ENCODE measurements at places on chromosomes 7 and 10.
A peak's percentile ranks its signal among the peaks of the same experiment; 100 is the strongest.

- peak; percentile 59 for DNase-seq
These were observed at the start of gene PFKP for GRCh38 chr10:3067118-3067858. Gene PFKP, plus strand, starts transcription at chr10:3067548. Its CDS starts 48 bp downstream, at chr10:3067596.

GRCh38 chr7:2468227-2468626, 8.0 kb downstream of the GRIFIN start:
- DNase-seq = no peak

GRCh38 chr10:71331736-71332135, 12.7 kb downstream of the SLC29A3 start:
- no peak for DNase-seq

DNA sequence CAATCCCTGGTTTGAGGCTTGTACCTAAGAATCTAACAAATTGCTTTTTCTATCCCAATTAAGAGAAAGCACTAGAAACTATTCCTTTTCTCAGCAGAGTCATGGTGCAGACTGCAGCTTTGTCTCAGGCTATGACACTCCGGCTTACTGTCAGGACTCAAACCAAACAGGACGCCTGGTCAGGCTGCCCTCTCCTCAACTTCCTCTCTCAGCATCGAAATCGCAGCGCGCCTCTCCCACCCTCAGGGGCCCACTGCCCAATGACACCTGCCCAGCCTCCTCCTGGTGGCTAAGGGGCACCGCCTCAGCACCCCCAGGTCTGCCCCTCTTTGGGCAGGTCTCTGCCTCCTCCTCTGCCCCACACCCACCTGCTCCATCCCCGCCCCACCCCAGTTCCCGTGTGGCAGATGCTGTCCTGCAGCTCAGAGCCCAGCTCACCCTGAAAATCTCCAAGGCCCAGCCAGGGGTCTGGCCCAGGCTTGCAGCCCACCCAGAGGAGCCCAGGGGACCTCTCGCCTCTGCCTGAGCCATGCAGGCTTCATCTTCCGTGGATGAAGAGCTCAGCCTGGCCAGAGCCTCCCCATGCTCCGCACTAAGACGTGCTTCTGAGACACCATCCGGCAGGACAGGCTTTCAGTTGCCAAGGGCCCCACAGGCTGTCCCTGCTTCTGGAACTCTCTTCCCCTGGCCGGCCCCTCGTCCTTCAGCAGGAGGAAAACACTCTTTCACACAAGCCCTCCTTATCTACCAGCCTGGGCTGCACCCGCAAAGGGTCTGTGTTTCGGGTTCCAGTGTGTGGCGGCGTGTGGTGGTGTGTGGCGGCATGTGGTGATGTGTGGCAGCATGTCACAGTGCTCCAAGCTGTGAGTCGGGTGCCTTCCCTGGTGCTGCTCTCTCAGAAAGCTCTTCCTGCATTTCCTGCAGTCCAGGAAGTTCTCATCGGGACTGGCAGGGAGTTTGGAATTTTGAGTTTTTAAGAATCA, 16.4 kb upstream of the PTPRN2 start:
- no peak for DNase-seq

DNA sequence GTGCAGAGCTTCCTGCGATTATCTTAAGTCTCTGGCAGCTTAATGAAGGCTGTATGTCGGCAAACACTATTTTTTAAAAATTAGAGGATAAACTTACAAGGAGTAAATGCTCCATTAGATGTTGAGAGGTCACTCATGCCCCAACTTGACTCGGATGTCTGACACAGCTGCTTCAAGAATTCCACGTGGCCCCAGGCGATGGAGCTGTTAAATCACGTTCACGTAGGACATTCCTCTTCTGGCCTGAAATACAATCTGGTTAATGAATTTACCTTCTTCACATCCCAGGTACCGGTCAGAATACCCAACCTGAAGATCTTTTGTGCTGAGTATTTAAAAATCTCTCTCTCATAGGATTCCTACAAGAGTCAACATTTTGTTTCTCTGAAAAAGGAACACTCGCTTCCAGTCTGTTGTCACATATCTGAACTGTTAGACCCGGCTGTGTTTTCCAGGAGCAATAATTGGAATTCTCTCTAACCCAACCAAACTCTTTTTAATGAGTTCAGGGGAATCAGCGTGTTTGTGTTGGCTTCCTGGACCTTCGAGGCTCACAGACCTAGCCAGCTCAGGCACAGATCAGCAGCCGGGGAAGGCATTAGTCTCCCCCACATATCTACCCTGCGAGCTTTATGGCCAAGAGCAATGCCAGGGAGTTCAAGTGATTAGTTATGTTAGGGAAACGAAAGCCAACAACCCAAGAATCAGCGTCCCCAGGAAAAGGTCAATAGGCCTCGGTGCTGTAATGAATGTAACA, 284.9 kb downstream of the FGFR2 start:
- DNase-seq = no peak

GRCh38 chr10:124992462-124993344, 50.8 kb downstream of the ZRANB1 start:
- DNase-seq = peak; percentile 11

DNA sequence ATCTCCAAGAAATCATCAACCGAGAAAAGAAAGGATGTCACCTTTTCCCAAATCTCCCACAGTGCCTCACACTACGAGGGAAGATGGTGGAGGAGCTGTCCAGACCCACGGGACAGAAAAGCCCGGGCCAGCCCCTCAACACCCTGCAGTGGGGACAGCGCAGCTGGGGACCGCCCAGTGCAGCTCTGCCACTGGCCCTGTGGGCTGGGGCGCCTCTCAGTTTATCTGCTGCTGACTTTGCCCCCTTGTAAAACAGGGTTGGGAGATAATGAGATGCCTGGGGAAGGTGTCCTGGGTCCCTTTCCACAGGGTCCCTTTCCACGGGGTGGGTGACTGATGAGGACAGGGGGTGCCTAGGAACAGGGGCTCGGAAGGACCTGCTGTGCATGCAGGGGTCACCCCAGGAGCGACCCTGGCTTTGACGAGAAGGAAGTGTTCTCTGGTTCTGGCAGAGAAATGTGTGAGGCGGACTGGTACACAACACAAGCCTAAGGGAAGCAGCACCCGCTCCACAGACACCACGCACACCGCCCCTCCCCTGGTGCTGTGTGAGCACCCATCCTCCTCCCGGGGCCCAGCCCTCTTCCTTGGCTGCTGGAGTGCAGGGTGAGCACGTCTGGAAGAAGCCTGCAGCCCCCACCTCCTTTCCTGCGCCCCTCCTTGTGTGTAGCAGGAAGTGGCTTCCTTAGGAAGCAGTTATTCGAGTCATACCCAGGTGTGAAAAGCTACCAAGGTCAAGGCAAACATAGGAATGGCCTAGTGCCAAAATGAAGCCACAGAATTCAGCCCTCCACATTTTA, 339.9 kb downstream of the DNAJB6 start:
- DNase-seq = no peak

DNA sequence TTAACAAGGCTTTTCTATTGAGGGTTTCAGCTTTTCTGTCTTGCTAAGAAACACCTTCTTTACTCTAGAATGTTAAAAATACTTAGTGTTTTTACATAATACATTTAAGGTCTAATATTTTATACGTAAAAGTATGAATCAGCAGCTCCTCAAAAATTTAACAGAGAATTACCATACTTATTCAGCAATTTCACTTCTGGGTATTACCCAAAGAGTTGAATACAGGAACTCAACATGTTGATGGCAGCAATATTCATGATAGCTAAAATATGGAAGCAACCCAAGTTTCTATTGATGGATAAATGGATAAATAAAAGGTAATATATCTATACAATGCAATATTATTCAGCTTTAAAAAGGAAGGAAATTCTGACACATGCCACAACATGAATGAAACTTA, 9.7 kb upstream of the OR13A1 start:
- DNase-seq = no peak
